NCI-H1048 (cell line): ENCODE measurements at places on chromosomes 4 and X.

DNA sequence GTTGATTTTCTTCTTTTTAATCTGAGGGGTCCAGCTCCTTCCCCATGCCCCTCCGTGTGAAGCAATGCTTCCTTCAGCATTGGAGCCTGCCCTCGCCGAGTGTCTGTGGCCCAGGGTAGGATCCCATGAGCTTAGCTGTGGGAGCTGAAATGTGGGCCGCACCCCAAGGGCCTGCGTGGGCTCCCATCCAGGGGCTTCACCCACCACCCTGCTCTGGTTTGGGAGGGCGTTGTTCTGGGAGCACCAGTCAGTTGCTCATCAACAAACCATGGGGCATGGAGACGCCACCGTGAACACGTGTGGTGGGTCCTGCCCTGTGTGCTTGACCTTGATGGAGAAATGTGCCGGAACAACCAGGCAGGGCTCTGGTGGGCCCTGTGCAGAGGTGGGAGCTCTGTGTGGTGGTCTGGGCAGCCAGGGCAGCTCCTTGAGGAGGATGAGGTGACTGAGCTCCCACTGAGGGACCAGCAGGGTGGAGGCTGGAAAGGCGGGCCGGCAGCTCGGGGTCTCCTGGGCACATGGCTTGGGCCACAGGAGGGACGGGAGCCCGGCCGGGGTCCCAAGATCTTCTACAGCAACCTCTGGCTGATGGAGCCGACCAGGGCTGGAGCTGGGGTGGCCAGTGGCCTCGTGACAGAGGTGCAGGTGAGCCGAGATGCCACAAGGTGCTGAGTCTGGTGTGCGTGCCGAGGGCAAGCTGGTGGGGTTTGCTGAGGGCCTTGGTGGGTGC, 39.6 kb upstream of the NKX1-1 start:
- no peak for DNase-seq

GRCh38 chrX:17820100-17820499, 41.0 kb downstream of the RAI2 start:
- DNase-seq, result no peak

GRCh38 chrX:130097507-130098209, 12.6 kb downstream of the ELF4 start:
- DNase-seq, result no peak

DNA sequence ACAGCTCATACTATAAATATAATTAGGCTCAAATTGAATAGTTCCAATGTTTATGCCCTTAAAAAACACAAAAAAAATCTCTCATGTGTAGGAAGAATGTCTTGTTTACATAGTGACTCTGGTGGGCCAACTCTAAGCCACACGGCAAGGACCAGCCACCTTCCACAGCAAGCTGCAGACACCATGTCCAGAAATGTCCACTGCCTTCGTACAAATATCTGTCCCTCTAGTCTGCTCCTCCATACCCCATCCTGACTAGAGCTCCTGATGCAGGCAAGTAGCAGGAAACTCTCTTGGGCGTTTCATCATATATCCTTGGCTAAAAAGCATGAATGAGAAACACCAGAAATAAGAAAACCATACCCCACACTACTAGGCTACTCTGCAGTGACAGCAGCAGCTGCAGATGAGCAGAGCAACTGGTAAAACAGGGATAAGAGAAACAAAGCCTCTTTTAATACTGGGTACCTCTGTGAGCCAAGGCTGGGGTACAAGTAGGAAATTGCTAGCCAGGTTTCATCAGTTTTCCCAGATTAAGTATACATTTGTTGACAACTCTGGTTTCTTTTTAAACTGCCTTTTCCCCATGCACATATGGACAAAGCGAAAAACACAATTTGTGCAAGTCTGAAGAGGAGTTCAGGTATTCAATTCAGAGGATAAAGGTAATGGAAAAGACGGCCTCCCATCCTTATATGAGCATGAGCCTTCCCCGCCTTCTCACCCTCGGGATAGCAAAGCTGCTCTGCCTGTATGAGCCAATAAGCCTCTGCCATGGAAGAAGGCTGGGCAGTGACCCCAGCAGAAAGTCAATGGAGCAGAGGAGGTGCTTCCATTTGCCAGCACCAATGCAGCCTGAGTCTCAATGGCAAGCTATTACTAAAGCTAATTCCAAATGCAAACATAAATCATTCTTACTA, 245.4 kb downstream of the DCLK2 start:
- DNase-seq, result no peak

- no peak for DNase-seq
These were observed 84.3 kb downstream of the SPRY1 start for GRCh38 chr4:123480706-123481418.

- no peak for DNase-seq
These were observed 9.1 kb downstream of the WFS1 start for GRCh38 chr4:6278801-6279197.

- DNase-seq, result no peak
These were observed 3.1 kb upstream of the OCIAD2 start for GRCh38 chr4:48909697-48910096.

DNA sequence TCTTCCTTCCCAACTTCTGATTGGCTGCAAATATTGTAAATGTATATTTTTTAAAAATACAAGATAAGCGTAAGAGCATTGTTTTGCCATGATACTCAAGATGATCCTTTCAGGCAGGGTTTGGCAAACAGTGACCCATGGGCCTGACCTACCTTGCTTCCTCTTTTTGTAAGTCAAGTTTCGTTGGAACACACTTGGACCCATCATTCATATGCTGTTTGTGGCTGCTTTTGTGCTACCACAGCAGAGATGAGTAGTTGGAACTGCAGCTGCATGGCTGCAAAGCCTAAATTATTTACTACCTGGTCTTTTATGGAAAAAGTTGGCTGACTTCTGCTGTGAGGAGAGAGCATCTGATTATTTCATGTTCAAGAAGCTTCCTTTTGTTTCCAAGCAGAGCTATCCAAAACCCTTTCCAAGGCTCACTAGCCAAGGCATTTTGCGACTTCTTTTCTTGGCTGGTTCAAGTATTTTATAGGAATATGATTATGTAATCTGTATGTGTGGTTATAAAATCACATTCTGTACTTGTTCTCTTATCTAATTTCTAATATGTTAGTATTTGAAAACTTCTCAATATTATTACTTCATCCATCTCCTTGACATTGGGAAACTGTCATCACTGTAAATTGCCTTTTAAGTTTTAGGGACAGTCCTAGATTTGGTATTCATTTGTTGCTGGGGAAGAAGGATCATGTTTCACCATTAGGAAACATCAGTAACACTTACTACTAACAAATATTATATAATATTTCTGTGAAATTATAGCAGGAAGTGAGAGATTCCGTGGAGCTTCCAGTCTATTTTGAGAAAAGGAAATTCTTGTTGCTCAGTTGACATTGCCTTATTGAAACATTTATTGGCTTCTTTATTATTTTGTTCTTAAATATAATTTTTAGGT, 109.2 kb downstream of the ARHGAP10 start:
- DNase-seq, result no peak

- DNase-seq, result no peak
These were observed 13.3 kb upstream of the DUSP9 start for GRCh38 chrX:153633607-153634180.

GRCh38 chrX:140709421-140709846, at the start of gene LINC00632:
Gene LINC00632, plus strand, starts transcription at chrX:140709759.
- no peak for DNase-seq

DNA sequence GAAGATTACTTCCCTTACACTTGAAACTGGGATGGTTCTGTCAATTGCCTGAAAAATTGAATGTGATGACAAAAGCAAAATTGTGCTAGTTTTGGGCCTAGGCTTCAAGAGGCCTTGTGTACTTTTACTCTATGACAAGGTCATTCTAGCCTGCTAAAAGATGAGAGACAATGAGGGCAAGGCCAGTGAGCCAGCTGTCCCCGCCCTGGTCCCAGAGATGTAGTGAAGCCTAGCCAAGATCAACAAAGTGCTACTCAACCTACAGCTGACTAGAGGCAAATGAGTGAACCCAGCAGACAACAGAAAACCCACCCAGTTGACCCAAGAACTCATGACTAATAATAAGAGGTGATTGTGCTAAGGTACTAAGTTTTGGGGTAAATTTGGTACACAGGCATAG, 248.7 kb downstream of the IL15 start:
- DNase-seq, result no peak

GRCh38 chrX:134865682-134866255, 125.0 kb upstream of the SMIM10 start:
- DNase-seq, result no peak

DNA sequence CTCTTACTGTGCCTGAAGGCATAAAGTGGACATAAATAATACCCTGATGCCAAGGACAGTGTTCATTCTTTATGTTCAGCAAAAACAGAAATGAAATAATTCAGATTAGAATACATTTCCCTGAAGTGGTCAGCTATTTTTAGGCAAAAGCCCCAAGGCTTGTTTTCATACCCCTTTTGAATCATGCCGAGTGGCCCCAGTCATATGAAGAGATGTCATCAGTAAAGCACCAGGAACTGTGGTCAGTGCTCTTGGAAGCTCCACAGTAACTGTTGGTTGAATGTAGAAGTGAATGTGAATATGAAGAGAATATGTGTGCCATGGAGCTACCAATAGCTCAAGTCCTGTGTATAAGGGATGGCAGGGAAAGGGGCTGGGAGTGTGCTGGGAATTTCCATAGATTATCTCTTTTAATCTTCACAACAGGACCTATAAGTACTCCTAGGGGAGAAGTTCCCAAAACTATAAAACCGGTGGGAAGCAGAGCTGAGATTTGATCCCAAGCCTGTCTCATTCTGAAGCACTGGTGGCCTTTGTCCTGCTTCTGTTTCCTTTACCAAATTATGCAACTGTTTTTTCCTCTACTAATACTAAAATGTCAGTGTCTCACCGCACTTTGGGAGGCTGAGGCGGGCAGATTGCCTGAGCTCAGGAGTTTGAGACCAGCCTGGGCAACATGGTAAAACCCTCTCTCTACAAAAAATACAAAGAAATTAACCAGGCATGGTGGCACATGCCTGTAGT, 52.6 kb downstream of the FNIP2 start:
- no peak for DNase-seq

- DNase-seq, result no peak
These were observed 1.6 kb downstream of the FBXO8 start for GRCh38 chr4:174281901-174282300.

DNA sequence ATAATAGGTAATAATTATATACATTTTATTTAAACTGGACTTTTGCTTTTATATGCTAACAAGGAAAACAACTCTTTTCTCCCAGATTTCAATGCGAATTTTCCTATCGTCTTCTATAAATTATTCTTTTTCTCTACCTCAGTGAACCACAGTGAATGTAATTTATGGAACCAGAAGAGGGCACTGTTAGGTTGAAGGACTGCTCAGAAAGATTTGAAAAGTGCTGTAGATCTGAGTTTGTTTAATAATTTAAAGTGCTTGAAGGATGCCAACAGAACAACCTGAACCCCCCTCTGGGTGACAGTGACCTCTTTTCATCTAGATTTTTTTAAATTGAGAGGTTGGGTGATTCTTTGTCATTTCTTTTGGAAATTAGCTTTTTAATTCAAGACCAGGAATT, 54.9 kb downstream of the PHOX2B start:
- no peak for DNase-seq

DNA sequence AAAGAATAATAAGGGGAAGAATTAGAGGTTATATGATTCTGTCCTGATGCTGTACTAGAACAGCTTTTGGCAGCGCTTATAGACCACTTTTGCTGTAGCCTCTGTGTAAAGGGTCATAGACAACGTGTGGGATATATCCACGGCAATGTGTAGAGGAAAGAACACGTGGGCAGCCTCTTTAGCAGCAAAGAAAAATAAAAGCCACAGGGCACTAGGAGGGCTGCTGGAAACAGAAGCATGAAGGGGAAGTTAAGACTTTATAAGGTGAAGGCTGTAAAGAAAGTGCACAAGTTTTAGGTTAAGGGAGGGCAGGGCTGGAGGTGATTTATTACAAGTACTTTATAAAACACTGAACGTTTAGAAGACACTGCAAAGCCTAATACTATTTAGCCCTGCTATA, 20.1 kb upstream of the PHEX start:
- DNase-seq, result no peak

- no peak for DNase-seq
These were observed 9.1 kb downstream of the QDPR start for GRCh38 chr4:17502756-17503155.

DNA sequence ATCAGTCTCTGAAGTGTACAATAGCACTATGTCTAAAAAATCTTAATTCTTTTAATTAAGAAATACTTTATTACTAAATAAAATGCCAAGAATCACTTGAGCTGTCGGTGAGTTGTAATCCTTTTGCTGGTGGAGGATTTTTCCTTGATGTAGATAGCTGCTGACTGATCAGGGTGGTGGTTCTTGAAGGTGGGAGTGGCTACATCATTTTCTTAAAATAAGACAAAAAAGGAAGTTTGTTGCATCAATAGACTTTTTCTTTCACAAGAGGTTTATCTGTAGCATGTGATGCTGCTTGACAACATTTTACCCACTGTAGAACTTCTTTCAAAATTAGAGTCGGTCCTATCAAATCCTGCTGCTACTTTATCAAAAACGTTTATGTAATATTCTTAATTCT, 68.8 kb upstream of the ZC4H2 start:
- no peak for DNase-seq

DNA sequence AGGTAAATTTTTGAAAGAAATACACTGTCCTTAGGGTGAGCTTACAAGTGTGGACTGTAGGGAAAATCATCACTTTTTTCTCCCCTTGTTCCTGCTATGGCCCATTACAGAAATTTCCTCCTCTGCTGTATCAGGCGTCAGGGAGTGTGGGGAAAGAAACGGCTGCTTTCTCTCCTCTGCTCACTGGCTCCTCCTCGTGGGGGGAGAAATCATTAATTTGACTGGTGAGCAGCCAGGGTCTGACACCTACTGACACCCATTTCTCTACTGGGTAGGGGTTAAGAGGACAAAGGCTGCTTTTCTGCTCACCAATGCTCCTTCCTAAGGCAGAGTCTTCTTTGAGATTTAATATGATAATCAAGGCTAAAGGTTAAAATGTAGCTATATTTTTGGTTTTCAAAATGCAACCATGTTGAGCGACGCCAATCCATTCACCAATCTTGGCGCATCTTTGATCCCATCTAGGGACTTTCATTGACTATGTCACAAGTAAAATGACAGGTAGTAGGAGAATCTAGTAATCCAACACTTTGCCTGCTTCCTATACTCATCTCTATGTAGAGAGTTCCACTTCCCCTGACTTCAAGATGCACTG, 25.1 kb downstream of the SETD7 start:
- DNase-seq, result no peak

- DNase-seq, result peak; percentile 35
These were observed 659 bp upstream of the BMP2K start for GRCh38 chr4:78775303-78776078.

GRCh38 chrX:80799584-80799983, 10.1 kb downstream of the BRWD3 start:
- no peak for DNase-seq

GRCh38 chrX:3244955-3245354, 101.5 kb downstream of the MXRA5 start:
- no peak for DNase-seq

- no peak for DNase-seq
These were observed 100.6 kb downstream of the LUZP4 start for GRCh38 chrX:115390078-115390477.
